ENCODE measurements at places on chromosomes 3 and 15.

DNA sequence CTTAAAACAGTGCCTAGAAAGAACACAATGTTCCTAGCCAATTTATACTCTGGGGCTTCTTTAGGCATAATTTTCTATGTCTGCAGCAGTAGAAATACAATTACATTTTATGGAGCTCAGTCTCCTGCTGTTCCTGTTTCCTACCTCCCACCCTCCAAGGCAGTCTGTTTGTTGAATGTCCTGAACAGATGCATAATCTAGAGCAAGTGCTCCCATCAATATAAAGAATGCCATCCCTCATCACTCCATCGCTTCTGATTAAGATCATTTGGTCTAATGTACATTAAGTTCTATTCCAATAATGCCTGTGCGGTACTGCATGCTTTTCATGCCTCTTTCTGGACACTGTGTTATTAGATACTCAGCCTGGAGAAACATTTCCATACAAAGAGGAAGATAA lies 869.8 kb upstream of the CFAP20DC start:
- no peak for DNase-seq

DNA sequence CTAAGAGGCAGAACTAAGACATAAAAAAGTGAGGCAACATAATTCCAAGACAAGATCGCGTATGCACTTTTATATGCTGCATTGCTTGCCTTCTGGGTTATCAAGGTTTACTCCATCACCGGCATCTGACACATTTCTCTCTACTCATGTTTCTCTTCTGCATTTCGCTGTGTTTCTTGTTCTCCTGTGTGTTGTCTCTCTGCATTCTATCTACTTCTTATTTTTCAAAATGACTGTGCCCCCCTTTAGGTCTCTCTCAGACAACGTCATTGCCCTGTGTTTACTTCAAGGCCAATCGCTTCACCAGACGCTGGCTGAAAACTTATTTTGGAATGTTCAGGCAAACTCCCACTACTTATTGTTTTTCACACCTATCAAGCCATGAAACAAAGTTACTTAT lies 280.4 kb downstream of the KCNH8 start:
- no peak for DNase-seq

DNA sequence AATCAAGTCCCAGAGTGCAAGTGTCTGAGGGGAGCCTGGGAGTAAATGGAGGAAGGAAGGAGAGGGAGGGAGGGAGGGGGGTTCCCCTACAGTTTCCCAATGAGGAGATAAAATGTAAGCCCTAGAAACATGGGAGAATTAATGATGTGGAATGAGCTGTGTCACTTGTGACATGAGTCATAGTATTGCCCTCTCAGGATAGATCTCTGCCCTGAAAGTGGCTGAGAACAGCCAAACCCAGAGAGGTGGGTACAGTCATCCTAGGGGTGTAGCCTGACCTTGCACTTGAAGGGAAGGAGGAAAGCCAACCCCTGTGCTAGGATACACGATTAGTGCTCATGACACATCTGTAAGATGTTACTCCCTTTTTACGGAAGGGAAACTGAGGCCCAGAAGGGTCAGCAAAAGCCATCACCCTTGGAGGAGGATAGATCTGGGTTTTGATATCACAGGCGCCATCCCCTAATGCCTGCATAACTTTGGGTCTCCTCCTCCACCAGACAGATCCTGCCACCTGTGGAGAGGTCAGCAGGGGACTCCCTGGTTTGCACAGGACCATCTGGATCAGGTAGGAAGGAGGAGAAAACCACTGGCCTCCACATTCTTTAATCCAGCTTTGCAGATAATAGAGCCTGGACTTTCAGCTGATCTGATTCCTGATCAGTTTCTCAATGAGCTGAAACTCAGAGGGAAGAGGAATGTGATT lies 23.1 kb upstream of the USP3 start:
- DNase-seq = no peak

GRCh38 chr3:30819067-30819798 lies 75.2 kb downstream of the GADL1 start:
- no peak for DNase-seq

- DNase-seq = no peak
These were observed 27.3 kb downstream of the CYP11A1 start for GRCh38 chr15:74340150-74340549.

DNA sequence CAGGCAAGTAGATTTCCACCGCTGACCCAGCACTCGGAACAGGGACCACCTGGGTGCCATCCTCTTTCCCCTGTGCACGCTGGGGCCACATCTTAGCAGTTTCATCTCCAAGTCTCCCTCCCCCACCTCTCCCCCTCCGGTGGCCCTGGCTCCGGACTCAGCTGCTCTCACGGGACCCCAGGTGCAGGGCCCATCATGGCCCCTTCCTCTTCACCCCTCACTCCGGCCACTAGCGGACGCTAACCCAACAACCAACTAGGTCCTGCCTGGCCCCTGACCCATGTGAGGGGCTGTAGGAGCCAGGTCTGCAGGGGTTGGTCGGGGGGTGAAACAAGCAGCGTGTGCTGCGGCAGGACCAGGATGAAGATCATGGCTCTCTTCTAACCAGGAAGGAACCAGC lies 31.3 kb upstream of the IQSEC1 start:
- DNase-seq = no peak

DNA sequence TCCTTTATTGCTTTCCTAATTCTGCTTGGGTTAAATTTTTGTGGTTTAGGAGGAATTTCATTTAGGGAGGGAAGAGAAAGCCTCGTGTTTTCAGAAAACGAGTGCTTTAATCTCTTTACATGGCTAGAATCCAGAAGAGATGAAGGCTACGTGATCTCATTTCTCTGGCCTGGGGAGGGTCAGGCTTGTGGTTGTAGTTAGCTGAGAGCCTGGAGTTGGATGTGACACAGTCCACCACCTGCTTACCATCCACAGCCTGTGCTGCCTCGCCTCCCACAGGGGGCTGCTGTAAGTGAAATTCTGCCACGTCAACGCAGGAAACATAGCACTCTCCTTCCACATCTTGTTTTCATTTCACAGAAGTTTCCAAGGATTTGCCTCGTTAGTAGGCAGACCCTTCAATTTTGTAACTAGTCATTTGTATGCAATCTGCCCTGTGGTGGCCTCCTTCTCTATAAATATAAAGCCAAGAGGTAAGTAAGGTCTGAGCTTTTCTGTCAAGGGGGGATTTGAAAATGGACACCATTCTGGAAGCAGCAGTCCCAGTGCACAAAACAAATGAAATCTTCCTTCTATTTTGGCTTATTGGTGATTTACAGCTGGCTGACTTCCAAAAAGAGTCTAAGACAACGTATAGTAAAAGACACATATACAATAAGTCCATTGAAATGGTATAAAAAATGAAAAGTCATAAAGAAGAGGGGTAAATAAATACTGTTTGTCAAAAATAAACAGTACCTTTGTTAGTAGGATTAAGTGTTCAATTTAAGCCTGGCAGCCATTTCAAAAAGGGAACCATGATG lies 3.4 kb downstream of the GXYLT2 start:
- no peak for DNase-seq

DNA sequence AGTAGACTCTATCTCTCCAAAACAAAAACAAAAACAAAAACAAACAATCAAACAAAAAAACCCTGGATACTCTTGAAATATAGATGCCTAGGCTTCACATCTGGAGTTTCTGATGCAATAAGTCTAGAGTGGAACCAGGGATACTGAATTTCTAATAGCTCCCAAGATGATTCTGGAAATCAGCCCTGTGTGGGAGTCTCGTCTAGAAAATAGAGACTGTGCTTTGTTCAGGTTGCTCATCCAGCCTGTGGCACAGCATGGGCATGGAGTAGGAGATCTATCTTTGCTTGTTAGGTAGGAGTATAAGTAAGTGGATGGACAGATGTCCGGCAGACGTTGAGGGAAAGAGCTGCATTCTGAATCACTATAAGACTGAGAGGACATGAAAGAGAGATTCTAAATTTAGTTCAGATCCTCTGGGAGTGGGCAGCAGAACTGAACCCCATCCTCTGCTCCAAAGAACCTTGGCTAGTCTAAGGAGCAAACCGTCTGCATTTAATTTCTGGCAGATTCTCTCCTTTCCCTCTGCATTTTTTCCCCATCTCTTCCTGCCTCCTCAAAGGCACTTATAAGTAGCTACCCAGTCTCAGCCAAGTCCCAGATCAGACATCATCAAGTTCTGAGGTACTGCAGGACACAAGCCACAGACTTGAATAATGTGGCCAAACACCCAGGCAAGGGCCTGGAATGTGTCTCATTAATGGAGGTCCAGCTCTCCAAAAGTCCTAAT lies 92.6 kb upstream of the STRIT1 start:
- DNase-seq = no peak

DNA sequence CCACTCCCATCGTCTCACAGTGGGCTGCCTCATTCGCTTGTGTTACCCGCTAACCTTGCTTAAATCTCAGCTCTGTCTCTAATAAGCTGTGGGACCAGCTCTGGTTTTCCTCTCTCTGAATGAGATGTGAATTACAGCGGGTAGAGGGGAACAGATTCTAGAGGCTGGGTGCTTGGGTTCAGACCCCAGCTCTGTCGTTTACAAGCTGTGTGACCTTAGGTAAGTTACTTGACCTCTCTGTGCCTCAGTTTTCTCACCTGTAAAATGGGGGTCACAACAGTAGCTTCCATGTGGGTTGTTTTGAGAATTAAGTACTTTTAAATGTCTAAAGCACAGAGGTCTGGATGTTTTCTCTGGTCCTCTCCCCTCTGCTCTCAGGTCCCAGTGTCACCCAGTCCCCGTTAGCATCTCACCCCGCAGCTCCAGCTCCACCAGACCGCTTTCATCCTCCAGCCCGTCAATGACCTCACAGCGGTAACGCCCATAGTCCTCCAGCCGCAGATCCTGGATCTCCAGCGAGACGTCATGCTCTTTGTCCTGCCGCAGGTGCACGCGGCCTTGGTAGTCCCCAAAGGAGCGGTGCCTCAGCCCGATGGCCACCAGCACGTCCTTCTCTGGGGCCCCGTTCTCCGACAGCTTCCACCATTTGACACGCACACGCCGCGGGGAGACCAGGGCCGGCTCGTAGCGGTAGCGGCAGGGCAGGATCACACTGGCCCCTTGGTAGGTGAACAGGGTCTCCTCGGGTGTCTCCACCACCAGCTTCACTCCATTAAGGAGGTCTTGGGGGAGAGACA lies 14.2 kb downstream of the HAPLN3 start:
- DNase-seq = no peak

DNA sequence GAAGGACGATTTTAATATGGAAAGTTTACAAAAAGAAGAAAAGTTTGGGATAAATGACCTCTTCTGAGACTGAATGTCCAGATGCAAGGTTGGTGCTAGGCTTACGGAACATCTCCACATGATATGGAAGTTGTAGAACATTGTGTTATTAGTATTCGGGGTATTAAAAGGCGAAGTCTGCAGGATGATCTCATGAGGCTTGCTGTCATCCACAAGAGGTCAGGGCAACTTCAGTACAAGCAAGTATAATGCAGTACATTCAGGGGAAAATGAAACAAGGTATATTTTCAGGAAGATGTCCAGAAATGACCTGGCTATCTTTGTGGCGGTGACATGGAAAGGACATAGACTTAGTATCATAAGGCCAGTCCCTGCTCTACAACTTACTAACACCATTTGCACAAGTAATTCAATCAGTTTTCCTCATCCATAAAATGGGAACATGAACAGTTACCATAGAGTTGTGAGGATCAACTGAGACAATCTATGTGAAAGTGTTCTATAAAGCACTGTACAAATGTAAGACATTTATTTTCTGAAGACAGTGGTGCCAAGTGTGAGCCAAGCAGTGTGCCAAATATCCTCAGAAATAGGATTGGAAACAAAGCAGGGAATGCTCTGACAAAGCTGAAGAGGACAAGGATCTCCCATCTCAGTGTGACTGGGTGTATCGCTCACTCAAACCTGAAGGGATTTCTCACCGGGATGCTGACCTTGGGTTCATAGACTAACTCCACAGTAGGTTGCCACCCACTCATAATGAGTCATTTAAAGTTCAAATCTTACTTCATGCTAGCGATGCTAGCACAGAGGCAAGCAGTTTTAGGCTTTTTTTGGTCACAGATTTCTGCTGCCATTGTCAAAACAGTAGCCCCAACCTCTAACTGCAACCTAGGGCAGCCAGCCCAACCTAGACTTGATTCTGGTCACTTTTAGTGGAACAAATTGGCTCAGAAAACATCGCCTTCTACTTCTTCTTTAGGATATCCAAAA lies 118.3 kb downstream of the TIGIT start:
- no peak for DNase-seq

DNA sequence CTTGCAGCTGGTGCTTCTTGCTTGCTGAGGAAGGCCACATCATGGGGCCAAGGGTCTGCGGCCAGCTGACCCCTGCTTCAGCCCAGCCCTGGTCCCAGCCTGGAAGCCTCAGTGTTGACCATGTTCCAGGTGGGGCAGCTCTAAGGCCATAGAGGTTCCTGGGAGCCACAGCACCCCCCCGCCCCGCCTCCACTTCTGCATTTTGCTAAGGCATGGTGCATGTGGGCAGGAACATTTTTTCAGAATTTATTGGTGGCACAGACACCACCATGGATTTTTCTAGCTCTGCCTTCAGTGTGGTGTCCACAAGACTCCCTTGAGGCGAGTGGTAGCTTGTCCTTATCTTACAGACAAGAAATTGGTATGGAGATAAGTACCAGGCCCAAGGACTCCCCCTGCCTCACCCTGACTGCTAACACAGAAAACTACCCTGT lies 1.9 kb upstream of the CHST14 start:
- no peak for DNase-seq

- DNase-seq = no peak
These were observed 156.2 kb upstream of the NR2E3 start for GRCh38 chr15:71654042-71654719.

- no peak for DNase-seq
These were observed 71.7 kb upstream of the AGTR1 start for GRCh38 chr3:148625991-148626390.

GRCh38 chr15:64519897-64520296 lies 59.5 kb downstream of the ZNF609 start:
- DNase-seq = no peak

- DNase-seq = no peak
These were observed 125.3 kb downstream of the BDH1 start for GRCh38 chr3:197430502-197430901.

DNA sequence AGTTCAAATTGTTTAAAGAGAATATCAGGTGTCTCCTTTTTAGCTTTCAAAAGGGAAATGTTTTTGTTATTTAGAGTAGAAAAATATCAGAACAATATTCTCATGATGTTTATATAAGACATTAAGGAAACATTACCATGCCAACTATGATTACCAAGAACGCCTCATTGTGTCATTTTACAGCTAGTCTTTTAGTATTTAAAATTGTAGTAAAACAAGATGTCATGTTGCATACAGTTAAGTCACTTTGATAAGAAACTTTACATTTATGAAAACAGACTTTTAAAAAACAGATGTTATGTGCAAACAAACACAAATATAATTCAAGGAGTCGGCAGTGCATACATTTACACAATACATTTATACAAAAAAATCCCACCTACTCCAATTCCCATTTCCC lies 4.4 kb downstream of the PLSCR4 start:
- no peak for DNase-seq

- DNase-seq = no peak
These were observed 12.8 kb downstream of the USP3 start for GRCh38 chr15:63517202-63517601.

DNA sequence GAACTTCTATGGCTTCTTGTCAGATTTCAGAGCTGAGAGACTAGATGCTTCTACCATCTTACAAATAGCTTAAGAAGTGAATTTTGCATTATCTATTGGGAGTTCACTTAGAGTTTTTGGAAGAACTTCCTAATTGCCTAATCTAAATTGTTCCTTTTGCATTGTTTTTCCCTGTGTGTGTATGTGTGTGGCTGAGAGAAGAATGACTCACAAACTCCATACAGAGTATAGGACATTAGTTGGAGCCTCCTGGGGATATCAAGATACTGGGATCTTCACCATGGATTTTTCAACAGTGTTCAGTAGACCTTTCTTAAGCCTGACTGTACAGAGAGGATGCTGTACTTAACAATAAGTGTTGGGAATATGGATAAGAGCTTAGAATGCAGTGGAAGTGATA lies 10.9 kb downstream of the TLNRD1 start:
- DNase-seq = no peak

- no peak for DNase-seq
These were observed 49.5 kb downstream of the CCDC12 start for GRCh38 chr3:46926871-46927717.

Data from stimulated activated CD8-positive, alpha-beta memory T cell treated with anti-CD3 and anti-CD28 coated beads, Interleukin-2, amount 100 ng/mL, for 1 hour (primary cell).